ENCODE measurements at places on chromosomes 3 and 15.

GRCh38 chr3:71955240-71956068 lies 170.5 kb upstream of the PROK2 start:
- no peak for DNase-seq

DNA sequence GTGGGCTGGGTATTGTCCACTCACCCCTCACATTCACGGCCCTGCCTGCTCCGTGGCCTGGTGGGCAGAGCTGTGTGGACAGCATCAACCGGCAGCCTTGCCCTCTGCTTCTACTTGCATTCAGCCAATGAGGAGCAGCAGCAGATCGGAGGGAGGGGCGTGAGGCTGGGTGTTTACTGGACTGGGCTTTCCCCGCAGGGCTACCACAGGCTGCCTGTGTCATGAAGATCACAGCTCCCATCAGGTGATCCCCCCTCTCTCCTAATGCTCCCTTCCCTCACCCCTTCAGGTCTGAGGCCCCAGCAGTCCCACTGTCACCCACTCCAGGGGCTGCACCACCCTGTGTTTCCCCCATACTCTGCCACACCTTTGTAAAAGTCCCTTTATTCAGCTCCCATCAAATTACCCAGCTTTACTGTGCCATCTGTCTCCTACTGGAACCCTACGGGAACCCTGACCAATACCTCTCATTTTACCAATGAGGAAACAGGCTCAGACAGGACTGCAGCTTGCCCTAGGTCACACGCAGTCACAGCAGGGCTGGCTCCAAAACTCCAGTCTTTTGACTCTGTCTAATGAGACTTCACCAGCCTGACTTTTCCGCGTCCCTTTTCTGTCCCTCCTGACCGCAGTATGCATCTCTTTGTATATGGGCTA lies 81.1 kb downstream of the MEGF11 start:
- no peak for DNase-seq

GRCh38 chr3:123949641-123950040 lies 11.4 kb downstream of the CCDC14 start:
- no peak for DNase-seq

GRCh38 chr3:117645561-117646242 lies 936.1 kb downstream of the TUSC7 start:
- no peak for DNase-seq

GRCh38 chr3:74139648-74140047 lies 474.8 kb downstream of the CNTN3 start:
- DNase-seq, result no peak

DNA sequence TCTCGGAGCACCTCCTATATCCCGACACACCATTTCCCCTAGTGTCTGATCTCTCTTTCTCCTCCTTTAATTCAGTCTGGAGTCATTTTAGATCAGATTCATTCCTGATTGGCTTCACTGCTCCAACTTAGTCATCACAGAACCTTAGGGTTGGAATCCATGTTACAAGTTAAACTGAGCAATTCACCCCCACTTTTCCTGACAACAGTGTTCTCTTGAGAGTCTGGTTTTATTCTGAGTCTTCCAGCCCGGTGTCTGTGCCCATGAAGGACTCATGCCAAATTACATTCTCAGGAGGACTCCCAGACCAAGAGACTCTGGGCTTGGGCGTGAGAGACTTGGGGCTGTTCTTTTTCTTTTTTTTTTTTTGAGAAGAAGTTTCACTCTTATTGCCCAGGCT lies 57.5 kb downstream of the LPP start:
- DNase-seq, result no peak

DNA sequence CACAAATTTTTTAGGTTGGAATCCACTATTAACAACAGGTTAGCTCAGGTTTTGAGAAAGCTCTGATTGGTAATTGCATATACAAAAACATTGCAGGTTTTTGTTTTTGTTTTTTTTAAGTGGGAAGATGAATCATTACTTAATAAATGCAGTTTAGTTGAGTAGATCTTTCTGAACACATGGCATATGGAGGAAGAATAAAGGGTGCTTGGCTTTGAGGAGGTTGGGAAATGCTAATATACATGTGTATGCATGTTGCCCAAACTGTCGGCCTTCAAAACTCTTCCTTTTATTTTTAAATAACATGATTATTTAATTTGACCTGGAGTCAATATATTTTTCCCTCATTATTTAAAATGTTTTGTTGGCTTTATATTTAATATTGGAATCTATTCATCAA lies 32.8 kb downstream of the ZBTB38 start:
- DNase-seq, result no peak

DNA sequence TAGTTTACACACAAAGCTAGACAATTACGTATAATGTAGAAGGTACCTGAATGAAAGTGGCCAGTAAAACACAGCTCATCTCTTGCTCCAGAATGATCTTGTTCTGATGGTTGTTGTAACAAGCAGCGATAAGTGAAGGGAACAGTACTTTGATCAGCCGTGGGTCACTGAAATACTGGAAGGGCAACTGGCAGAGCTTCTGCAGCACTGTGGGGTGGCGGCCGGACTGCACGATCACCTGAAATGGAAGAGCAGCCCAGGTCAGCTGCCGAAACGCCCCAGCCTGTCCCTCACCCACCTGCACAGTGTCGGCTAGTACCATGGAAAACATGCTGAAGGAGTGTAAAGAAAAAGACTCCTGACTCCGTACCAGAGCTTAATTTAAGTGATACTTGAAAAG lies 17.3 kb downstream of the ISL2 start:
- DNase-seq, result no peak

DNA sequence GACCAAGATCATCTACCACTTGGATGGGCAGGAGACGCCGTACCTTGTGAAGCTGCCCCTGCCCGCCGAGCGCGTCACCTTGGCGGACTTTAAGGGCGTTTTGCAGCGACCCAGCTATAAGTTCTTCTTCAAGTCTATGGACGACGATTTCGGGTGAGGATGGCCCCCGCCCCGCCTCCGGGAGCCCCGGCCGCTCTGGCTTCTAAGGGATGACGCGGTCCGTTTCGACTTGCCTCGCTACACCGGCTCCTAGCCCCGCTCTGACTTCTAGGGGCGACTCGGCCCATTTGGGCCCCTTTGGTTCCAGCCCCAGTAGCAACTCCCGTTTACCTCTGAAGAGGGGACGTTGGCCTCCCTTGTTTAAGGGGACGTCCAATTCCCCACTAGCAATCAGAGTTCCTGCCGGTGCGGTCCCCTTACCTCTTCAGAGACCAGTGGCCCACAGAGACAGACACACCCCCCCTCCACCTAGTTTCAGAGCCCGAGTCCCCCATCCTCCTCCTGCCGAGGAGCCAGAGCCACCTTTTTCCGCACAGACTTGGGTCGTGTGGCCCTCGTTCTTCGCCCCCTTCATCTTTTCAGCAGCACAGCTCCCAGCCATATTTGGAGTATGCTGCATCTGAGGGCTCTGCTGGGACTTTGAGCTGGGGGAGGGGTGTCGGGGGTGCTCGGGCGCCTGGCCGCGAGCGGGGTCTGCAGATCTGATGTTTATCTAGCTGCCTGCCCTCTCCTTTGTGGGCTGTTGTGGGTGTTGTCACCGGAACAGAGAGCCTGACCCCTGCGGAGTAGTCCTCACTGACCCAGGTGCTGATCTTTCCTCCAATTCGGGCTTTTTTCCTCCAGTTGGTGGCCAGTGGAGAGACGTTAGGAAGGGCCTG lies 706 bp downstream of the DVL3 start:
- no peak for DNase-seq

- DNase-seq, result no peak
These were observed 137.8 kb downstream of the SAMMSON start for GRCh38 chr3:70137366-70137765.

- DNase-seq, result no peak
These were observed 908.4 kb downstream of the EPHA3 start for GRCh38 chr3:90015688-90016356.

DNA sequence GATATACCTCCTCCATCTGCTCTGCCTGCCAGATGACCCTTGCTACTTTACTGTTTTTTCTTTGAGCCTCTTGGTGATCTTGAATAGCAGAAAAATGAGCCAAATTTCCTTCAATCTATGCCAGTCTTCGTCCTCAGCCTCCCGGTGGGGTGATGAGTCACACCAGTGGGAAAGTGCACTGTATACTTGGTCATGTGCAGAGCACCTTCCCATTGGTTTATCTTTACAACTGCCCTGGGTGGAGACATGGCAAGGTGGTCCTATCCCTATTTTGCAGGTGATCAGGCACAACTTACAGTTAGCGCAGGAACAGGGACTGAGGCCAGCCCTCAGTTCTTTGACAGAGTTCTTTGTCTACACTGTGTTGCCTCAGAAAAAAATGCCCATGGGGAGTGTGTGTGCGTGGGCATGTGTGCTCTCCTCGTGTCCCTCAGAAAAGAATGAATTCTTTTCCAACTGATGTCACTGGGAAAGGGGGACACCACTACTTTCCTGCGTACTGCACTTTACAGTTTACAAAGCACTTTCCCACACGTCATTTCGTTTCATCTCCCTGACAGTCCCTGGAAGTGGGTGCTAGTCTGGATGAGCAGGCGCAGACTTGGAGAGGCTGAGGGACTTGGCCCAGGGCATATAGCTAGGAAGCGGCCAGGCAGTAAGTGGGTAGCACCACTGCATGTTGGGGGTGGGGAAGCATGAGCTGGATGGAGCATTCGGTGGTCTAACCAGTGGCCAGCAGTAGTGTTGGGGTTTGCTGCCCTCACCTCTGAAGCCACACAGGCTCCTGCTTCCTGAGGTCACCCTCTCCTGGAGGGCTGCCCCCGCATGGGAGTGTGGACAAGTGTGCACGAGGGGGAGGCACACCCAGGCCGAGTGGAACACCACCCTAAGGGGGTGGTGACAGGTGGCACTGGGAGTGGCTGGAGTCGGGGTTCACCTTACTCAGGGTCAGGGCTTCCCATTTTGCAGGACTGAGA lies 24.1 kb downstream of the SMAD3 start:
- DNase-seq, result no peak

Data from stimulated activated CD4-positive, alpha-beta T cell treated with anti-CD3 and anti-CD28 coated beads, TNF-alpha, amount 100 ng/mL, for 1 hour (primary cell).